Kidney tubule cell (primary cell): ENCODE measurements at places on chromosomes 6 and 20.

GRCh38 chr6:27630727-27631608 is 158.1 kb upstream of the ZNF184 start:
- DNase-seq: peak; percentile 83

- no peak for DNase-seq
Observed at GRCh38 chr20:60986506-60987156, 265.4 kb upstream of the CDH4 start.

GRCh38 chr6:71351190-71351589 is 62.6 kb downstream of the OGFRL1 start:
- DNase-seq: no peak

DNA sequence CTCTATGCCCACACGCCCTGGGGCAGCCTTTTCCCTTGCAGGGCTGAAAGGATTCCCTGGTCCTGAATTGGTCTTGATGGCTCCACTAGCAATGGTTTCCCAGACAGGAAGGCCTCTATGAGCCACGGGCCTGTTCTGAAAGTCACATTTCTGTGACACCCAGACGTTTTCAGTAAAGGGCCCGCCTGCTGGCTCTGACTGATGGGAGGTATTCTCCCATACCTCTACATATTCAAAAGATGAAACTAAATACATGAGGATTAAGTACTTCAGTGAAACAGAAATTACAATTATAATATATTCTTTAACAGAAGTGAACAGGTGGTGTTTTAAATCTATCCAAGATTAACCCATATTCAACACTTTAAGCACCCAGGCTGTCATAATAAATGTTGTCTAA is 629.8 kb downstream of the CDH26 start:
- DNase-seq: no peak

- DNase-seq: no peak
Observed at GRCh38 chr20:18794428-18794787, 19.2 kb upstream of the SCP2D1 start.

DNA sequence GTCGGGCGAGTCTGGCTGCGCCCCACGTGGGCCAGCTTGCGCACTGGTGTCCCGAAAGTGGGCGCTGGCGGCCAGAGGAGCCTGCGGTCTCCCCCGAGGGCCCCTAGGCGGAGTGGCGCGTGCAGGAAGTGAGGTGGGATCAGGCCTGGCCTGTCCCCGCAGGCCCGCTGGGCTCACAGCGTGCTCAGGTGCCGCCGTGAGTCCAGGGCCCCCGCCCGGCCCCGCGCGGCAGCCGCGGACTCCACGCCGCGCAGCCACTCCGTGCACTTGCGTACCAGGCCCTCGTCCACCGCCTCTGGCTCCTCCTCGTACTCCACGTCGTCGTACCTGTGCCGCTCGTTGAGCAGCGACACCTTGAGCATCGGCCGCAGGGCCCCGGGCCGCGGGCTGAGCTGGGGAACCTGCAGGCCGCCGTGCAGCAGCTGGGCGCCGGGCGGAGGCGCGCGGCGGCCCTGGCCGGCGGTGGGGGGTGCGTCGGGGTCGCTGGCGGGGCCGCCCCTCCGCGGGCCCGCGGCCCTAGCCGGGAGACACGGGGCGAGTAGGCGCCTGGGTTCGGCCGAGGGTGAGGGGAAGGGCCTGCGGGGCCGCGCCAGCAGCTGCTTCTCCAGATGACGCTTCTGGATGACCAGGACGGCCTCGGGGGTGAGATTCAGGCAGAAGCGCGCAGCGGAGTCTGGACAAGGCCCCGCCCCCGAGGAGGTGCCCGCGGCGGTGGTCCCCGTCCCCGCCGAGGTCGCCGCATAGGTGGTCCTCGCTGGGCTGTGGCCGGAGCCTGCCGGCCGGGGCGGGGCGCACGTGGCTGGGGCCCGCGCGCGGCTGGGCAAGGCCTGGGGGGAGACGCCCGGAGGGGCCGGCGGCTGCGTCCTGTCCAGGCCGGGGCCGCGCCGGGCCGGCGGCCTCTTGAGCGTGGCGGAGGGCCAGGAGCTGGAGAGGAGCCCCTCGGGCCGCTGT is 835 bp downstream of the PRR18 start:
- peak; percentile 19 for DNase-seq

GRCh38 chr20:41268402-41268801 is 49.1 kb downstream of the ZHX3 start:
- DNase-seq: no peak

GRCh38 chr6:3311826-3312225 is 53.1 kb downstream of the PSMG4 start:
- no peak for DNase-seq

GRCh38 chr6:83038246-83038645 is 27.4 kb downstream of the UBE3D start:
- DNase-seq: peak; percentile 61

GRCh38 chr20:17499041-17499440 is 32.1 kb downstream of the BFSP1 start:
- peak; percentile 76 for DNase-seq

- peak; percentile 70 for DNase-seq
Observed at GRCh38 chr6:129889580-129889979, 28.5 kb upstream of the TMEM244 start.

GRCh38 chr6:129096651-129097290 is 213.8 kb downstream of the LAMA2 start:
- DNase-seq: no peak

- DNase-seq: peak; percentile 80
Observed at GRCh38 chr6:154156135-154156896, 117.3 kb downstream of the OPRM1 start.

DNA sequence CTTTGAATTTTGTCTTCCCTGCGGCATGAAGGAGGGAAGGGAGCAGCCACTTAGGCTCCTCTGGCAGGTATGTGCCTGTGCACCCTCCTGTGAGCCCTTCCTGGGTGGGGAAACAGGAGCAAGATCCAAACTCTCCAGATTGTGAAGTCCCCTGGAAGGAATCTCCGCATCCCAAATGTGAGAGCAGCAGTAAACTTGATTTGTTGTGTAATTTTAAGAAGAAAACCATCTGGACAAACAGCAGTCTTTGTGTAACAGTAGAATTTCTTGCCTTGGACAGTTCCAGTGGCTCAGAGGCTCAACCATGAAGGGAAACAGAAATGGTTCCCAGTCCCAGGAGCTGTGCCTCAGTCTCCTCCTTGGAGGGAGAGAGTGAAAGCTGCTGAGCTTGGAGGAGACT is 39.7 kb downstream of the CDH26 start:
- DNase-seq: no peak

GRCh38 chr20:62021793-62022385 is 43.8 kb downstream of the TAF4 start:
- DNase-seq: no peak

- DNase-seq: no peak
Observed at GRCh38 chr6:29974901-29975560, 32.7 kb downstream of the HLA-A start.

- DNase-seq: no peak
Observed at GRCh38 chr6:149940672-149940982, 1.2 kb upstream of the ULBP2 start.

DNA sequence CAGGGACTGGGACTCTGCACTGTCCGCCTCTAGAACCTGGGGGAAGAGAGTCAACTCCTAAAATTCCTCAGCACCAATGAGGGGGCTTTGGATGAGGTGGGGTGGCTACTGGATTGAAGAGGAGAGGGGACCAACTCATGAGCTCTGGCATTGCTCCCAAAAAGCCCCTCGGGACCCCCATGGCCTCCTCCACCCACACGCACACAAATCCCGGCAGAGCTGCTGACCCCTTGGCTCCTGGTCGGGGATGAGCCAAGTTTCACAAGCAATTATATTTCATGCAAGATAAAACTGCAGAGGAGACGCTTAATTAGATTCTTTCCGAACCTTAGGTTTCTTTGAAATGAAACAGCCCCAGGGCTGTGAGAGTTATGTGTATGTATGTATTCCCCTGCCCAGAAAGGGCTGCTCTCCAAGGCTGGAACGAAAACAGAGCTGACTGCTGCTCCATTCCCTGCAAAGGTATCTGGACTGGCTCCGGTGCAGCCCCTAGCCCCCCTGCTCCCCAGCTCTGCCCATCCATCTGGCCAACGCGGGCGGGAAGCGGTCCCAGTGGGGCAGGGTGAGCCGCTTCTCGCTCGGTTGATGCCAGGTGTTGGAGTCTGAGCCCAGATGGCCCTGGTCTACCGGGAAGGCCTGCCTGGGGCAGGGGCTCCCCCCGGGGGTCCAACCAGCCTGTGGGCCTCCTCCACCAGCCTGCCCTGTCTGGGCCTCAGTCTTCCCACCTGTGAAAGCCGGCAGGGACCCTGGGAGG is 46.8 kb upstream of the STX16 start:
- no peak for DNase-seq

DNA sequence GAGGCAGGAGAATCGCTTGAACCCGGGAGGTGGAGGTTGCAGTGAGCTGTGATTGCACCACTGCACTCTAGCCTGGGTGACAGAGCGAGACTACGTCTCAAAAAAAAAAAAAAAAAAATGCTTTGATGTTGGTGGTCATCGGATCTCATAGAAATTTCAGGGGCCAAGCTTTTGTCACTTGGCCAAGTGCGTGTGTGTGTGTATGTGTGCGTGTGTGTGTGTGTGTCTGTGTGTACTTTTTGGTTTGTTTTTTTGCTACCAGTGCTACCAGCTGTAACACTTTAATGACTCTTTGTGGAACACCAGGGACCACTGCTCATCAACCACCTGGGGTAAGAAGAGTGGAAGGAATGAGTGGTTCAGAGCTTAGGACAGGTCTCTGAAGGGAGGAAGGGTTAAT is 49.7 kb downstream of the TRAF3IP2 start:
- no peak for DNase-seq

GRCh38 chr6:149830731-149831307 is 33.3 kb downstream of the LRP11 start:
- no peak for DNase-seq

DNA sequence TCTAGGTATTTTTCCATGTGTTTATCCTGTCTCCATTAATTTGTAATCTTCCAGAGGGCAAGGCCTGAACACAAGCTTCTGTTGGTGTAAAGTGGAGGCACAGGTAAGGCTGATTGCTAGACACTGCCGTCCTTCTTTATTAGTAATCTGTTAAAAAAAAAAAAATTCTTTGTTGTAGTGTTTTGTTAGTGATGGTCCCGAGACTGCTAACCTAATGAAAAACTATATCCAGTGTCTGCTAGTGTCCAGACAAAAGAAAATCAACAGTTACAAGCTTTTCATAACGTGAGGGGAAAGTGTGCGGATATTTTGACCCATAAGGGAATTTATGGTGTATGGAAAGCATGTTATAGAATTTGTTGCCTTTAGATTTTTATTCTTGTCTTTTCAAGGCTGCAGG is 4.2 kb upstream of the HIVEP1 start:
- DNase-seq: peak; percentile 51

GRCh38 chr20:63856098-63856511 is 5.2 kb upstream of the ABHD16B start:
- no peak for DNase-seq

DNA sequence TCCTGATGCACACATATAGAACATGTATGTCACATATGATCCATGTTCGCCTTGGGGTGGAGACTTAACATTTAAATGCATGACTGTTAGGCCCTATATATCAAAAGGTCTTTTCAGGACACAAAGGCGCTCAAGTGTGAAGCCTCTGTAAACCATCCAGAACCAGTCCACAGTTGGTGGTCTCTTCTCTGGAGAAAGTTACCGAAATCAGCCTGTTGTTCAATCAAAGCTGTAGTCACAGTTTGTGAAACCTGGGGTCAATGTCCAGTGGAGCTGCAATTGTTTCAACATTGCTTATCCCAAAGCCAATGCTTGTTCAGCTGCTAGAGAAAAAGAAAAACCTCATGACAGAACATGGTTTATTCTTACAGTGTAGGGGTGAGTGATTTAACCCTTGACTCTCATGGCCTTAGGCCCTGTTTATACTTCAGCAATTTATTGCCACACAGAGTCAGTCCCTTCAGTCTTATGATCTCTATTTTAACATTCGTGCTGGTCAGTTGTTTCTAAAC is 193.6 kb upstream of the CST7 start:
- peak; percentile 13 for DNase-seq
